Myocyte (in vitro differentiated cells): ENCODE measurements at places on chromosomes 1 and 21. TPM values are rescaled to one million over a fixed set of nuclear protein-coding genes. Genes with fewer than 3 reads are reported as not detected.

DNA sequence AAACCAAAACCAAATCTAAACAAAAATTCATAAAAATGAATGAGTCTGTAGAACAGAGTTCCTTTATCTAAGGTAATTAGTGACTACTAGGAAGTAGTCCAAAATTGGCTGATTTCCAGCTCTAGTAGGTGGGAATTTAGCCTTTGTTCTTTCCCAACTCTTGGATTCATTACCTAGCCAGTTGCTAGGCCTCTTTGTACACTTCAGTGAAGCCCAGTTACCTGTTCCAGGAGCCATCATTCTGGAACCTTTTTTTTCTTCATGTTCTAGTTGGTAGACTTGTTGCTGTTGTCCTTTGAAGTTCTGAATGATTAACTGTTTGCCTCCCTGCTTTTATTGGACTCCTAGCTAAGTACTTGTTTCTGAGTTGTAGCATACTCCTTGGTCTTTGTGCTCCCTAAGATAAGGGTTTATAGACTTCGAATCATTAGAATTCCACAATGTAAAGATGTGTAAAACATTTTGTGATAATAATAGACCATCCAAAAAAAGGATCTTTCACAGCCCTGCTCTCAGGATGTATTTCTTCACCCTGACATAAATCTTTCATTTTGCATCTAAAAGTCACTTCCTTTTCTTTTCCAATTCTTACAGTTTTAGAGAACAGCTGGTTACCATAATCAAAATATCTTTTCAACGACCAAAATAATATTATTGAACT lies 9.8 kb downstream of the PLA2G4A start:
- DNase-seq, result no peak

CNKSR1 gene
- 0.36 and 0.62 TPM in 2 replicates for total RNA-seq

GRCh38 chr1:116131170-116131569 lies 20.0 kb downstream of the MAB21L3 start:
- no peak for DNase-seq

SLC22A15 gene
- 13.8 and 18.4 TPM in 2 replicates for total RNA-seq

DNA sequence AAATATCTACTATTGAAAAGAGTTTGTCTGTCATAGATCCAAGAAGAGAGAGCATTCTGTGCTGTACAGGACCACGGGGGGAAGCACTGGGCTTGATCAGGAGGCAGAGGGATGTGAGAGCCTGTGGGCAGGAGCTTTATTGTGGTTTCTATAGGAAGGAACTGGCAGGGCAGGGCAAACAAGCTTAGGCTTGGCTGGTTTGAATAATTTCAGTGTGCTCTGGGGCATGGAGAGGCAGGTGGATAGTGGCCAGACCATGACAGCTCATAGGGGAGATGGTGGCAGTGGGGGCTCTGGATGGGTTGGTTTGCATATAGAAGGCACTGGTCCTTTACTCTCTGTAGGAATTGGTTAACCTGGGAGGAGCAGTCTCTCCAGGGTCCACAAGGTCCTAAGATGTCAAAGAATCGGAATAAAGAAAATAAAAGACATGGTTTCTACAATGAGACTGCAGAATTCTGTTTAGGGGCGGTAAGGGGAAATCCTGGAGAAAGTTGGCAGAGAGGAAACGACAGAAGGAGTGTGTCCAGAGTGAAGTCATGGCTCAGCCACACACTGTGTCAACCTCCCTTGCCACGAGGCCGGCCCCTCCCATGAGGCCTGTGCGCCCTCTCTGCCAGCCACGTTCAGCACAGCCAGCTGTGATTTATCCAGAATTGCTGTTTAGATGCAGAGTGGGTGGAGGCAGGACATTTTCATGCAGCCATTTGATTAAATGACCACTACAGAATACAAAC lies 81.7 kb upstream of the PGBD5 start:
- peak; percentile 67 for DNase-seq

SLC44A5 gene
- total RNA-seq, result 0.10 TPM in 1 of 2 replicates, not detected in the other

GRCh38 chr1:27713869-27714513 lies 11.8 kb upstream of the FAM76A start:
- DNase-seq, result no peak

FAM72C gene
- total RNA-seq, result 0.36 and 0.96 TPM in 2 replicates

DNA sequence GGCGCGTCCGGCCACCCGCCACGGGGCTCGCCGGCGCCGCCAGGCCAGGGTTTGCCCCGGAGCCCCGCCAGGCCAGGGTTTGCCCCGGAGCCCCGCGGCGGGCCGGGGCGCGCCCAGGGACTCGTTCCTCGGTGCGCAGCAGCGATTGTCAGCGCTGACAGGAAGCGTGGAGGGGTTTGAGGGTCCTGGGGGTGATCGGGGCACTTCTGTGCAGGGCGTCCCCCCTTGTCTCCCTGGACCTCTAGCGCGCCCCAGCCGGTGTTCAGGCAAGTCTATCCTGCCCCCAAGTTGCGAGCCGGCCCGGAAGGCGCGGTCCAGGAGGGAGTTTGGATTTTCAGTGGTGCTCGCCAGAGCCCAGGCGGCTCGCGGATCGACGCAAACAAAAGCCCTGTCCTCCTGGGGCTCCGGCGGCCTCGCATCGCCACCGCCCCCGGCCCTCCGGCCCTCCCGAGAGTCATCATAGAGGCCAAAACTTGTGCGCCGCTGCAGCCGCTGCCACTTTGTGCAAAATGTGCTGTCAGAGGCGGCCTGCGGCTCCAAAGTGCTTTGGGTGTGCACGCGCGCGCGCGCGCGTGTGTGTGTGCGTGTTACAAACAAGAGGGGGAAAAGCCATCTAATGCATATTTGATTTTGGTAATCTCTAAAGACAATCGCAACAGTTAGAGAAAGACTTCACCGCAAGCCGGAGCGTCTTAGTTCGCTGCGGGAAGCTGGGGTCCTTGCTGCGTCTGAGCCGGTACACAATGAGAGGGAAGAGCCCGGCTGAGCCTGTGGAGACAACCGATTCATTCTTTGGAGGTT lies 1.0 kb downstream of the ROR1 start:
- DNase-seq, result peak; percentile 56

DNA sequence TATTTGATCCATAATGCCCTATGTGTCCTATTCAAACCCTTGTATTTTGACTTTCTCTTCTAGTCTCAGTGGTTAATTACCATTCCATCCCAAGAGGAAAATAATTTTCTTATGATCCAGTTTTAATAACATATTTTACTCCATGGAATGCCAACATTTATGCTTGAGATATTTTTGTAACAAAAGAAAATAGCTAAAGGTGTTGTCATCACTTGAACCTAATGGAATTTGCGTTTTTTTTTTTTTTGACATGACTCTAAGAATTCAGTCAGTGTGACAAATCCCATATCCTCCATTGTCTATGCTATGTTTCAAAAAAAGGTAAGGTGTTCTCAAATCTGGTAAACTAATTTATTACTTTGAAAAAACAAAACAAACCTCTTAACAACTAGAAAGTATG lies 324.1 kb upstream of the ADAMTS5 start:
- DNase-seq, result no peak

DNA sequence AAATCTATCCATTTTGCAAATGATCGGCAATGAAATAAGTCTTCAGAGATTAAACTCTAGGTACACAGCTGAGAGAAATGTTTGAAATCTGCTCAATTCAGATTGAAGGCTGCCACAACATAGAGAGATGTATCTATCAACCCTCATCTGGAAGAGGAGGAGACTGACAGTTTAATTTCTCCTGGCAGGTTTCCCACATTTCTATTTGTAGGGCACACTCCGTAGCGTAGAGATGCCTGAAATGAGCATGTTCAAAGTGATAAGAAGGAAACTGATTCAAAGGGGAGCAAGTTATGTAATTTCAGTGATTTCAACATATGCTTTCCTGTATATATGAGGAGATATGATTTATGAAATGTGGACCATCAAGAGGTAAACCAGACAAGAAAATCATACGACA lies 44.1 kb downstream of the NIBAN1 start:
- no peak for DNase-seq

DNA sequence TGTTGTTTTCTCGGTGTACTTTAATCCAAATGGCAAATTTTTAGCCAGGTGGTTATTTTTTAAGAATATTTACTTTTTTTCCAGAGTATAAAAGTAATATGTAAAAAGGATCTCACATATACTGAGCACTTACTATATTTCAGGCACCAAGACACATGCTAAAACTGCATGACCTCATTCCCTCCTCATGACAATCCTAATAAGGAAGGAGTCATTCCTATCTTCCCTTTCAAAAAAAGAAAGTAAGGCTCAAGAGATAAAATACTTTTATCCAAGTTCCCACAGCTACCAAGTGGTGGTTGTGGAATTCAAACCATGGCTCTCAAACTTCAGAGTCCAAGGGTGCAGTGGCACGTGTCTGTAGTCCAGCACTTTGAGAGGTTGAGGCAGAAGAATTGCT lies 19.4 kb downstream of the ATP2B4 start:
- no peak for DNase-seq

DNA sequence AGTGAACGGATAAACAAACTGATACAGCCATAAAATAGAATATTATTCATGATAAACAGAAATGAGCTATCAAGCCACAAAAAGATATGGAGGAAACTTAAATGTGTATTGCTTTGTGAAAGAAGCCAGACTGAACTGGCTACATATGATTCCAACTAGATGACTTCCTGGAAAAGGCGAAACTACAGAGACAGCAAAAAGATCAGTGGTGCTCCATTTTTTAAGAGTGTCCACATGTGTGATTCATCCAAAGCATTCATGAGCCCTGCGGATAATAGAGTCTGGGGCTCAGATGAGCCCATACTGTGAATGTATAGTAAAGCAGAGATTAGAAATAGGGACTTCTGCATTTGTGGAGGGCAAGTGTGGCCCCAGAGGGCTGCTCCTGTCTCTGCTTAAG lies 7.8 kb upstream of the TMEM222 start:
- DNase-seq, result no peak

DNA sequence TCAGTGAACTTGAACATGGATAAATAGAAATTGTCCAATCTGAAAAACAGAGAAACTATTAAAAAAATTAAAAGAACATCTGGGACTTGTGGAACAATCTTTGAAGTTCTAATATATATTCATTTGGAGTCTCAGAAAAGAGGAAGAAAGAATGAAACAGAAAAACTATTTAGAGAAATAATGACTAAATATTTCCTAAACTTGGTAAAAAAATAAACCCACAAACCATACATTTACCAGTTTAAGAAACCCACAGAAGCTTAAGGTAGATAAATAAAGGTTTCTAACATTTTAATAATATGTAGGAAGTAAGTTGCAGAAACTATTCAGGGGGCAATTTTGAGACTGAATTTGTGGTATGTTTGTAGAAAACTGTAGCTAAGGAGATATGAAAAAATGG lies 437.8 kb downstream of the PTBP2 start:
- DNase-seq, result no peak
